Stimulated activated naive B cell treated with anti-CD40 and anti-IgM and Interleukin-4, amounts not matched to agents 10 μg/mL and 1 μg/mL and 100 μg/mL, for 72 hours (primary cell): ENCODE measurements at places on chromosomes 12 and 14.

GRCh38 chr14:95111507-95112164 is 45.7 kb downstream of the DICER1 start:
- no peak for DNase-seq

- peak; percentile 43 for DNase-seq
Observed at GRCh38 chr12:8045952-8046944, 13.7 kb downstream of the FOXJ2 start.

- DNase-seq = no peak
Observed at GRCh38 chr14:75723716-75724115, 62.7 kb downstream of the TTLL5 start.

- DNase-seq = no peak
Observed at GRCh38 chr12:59938190-59938962, 342.5 kb downstream of the SLC16A7 start.

GRCh38 chr12:58086006-58086405 is 144.6 kb downstream of the ATP23 start:
- no peak for DNase-seq

GRCh38 chr14:101557811-101558738 is 3.2 kb upstream of the DIO3 start:
- no peak for DNase-seq

GRCh38 chr12:130602251-130602650 is 113.8 kb downstream of the RIMBP2 start:
- DNase-seq = no peak

DNA sequence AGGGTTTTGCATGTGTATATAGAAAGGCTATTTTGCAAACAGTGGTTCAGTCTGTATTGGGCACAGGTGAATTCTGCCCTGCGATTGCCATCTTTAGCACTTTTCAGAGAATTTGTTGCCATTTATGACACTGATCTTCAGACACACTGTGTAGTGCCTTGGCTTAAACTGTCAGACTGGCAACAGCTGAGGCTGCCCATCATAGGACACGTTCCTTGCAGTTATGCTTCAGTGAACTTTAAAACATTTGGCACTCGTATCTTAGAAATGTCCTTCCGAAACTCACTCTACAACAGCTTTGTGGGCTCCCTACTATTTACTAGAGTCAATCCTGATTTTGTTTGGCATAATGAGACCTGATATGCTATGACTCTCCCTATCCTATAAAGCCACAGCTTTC is 29.1 kb downstream of the AP5M1 start:
- no peak for DNase-seq

- no peak for DNase-seq
Observed at GRCh38 chr12:126784328-126784921, 1482.5 kb upstream of the TMEM132C start.

- no peak for DNase-seq
Observed at GRCh38 chr12:51898937-51899336, 8.4 kb upstream of the ACVRL1 start.

GRCh38 chr12:120791669-120792176 is 66.1 kb downstream of the ACADS start:
- DNase-seq = no peak

GRCh38 chr12:27300226-27300625 is 32.4 kb upstream of the BMAL2 start:
- no peak for DNase-seq

DNA sequence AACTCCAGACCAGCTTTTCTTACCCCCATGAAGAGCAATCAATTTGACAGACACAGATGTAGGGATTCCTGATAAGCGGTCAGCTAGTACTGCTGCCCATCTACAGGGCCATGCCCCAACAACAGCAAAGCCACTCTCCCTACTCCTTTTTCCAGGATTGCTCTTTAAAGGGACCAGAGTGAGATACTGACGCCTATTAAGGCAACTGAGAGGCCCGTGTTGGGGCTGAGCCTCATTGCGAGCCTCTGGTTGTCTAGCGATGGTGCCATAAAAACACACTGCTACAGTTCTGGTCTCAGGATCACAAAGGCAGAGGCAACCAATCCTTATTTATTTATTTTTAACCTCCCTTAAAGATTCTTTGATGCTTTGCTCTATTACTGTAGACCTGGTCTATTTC is 31.1 kb downstream of the AK7 start:
- DNase-seq = no peak
